Motor neuron (in vitro differentiated cells): ENCODE measurements at places on chromosomes 13 and 19. TPM values are rescaled to one million over a fixed set of nuclear protein-coding genes. Genes with fewer than 3 reads are reported as not detected.

Gene FBXW9
- total RNA-seq = 10.1 and 11.1 TPM in 2 replicates

Gene RETN
- total RNA-seq = not detected in 2 replicates

Gene PSG7
- 0.18 TPM in 1 of 2 replicates, not detected in the other for total RNA-seq

Gene AMER2
- 0.11 and 0.28 TPM in 2 replicates for total RNA-seq

Gene NKG7
- total RNA-seq = not detected in 2 replicates

Gene KLK14
- not detected in 2 replicates for total RNA-seq

Gene MUC16
- total RNA-seq = under 0.01 and 0.19 TPM in 2 replicates

- peak; percentile 73 for ATAC-seq
Observed at GRCh38 chr13:100808330-100809128, 133.9 kb upstream of the TMTC4 start.

- ATAC-seq = no peak
Observed at GRCh38 chr13:48222358-48223301, 10.4 kb upstream of the ITM2B start.

DNA sequence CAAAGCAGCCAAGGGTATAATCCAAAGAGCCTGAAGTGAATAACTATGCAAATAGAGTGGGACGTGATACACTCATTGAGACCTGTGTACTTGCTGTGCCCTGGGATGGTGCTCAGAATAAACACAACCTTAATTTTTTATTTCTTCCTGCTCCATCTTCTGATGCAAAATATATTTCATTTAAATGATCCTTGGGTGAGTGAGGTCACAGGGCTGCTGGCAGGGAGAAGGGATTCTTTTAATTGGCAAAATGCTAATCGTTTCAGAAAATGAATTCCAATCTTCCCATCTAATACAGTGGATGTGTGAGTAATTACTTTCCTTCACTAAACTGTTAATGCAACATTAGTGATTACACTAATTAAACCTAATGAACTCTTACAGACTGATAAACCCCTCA, 63.5 kb downstream of the SIAH3 start:
- ATAC-seq = peak; percentile 49

DNA sequence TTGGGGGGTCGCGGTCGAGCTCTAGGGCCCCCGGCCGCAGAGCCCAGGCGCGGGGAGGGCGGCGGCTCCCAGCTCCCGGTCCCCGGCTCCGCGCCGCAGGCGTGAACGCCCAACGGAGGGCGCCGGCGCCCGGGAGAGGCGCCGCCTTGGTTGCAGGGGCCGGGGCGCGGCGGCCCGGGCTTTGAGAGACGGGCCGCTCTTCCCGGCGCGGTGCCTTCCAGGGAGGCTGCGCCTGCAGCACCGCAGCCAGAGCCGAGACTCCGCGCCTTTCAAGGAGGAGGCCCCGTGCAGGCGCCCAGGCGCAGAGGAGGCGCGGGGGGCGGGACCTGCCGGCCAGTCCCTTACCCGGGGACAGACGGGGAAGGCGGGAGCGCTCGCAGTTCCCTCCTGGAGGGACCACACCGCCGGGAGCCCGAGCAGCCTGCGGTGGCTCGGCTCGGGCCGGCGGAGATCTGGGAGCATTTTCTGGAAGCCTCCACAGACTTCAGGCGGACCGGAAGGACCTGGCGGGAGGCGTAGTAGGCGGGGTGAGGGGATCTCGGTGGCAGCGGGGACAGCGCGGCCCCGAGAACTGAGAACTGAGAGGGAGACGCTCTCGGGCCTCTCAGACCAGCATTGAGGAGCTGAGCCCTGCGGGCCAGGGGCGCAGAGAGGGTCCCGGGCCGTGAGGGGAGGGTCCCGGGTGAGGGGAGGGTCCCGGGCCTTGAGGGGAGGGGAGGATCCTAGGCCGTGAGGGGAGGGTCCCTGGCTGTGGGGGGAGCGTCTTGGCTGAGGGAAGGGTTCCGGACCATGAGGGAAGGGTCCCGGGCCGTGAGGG, 25.5 kb upstream of the MCF2L start:
- ATAC-seq = peak; percentile 79

GRCh38 chr13:111219280-111219679, 101.2 kb upstream of the TEX29 start:
- ATAC-seq = no peak

DNA sequence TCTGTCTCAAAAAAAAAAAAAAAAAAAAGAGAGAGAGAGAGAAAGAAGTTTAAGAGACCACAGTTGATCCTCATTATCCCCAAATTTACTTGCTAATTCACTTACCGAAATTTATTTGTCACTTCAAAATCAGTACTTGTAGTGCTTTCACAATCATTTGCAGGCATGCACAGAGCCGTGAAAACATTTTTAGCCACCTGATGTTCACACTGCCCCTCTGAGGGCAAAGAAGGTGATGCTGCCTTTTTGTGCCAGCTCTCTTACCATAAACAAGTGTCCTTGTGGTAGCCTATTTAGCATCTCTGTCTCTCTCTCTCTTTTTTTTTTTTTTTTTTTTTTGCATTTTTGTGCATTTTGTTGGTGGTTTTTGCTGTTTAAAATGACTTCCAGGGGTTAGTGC, 24.1 kb upstream of the CASP14 start:
- no peak for ATAC-seq

DNA sequence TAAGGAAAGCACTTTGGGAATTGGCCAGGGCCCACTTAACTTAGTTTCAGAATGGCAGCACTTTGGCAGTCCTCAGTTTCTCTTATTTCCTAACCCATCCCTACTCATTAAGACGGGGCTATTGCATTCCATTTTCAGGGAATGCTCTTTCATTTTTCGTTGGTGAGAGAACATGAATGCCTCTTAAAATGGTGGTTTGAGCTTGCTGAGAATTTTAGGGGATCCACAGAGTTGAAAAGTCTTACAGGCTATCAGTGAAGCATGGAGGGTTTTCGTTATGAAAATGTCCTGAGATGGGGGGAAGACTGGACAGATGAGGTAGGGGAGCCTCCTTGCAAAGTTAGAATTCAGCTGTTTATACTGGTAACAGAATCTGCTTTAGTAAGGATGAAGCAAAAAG, 71.4 kb downstream of the LRCH1 start:
- no peak for ATAC-seq

- ATAC-seq = no peak
Observed at GRCh38 chr13:40770609-40770933, 419 bp downstream of the MRPS31 start.

GRCh38 chr19:15123031-15123890, 16.1 kb downstream of the SYDE1 start:
- no peak for ATAC-seq

- no peak for ATAC-seq
Observed at GRCh38 chr13:40153516-40153915, 498.1 kb downstream of the COG6 start.

GRCh38 chr13:75818179-75818967, 182.2 kb downstream of the LMO7 start:
- no peak for ATAC-seq

- no peak for ATAC-seq
Observed at GRCh38 chr19:37953171-37953917, 46.3 kb downstream of the SIPA1L3 start.
